ENCODE measurements at places on chromosomes 3 and 15.

DNA sequence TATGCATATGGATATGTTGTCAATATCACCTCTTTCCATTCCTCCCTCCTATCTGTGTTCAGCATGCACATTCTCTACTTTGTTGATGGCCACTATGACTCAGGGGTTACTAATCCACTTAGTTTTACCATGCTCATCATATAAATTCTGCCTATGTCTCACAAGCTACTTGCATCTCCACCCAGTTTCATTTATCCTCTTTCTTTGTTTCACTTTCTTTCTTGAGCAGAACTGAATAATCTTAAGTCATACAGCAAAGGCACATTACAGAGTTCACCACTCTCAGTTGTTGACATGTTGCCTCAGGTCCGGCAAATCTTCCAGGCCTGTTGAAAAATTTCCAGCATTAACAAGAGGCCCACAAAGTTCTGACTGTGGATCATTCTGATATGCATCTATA, 71.5 kb downstream of the SSR3 start:
- DNase-seq, result no peak

DNA sequence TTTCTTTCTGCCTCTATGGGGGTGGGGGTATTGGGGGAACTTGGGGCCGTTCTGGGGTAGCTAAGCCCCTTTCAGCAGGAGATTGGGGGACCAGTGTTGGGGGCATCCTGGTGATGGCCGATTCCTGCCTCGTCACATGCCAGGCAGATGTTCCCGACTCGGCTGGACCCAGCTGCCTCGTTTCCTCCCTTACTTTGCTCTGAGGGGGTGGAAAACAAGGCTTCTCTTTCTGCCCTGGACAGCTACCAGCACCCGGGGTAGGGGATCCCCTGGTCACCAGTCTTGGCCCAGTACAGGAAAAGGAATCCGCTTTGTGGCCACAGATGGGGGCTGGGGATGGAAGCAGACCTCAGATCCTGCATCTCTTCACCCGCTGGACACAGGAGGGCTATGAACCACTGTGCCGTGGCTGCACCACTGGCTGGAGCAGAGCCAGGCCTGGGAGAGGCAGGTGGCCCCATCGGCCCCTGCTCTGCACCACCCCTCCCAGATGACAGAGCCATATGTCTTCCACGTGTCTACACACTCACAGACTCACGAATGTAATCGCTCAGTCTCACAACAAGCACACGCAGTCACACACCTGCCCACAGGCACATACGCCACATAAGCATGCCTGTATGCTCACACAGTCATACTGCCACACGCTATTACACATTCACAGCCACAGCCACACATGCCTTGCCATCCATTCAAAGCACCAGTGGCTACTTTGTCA, 12.4 kb downstream of the SNX33 start:
- DNase-seq, result no peak

GRCh38 chr3:94561094-94561493, 498.2 kb downstream of the NSUN3 start:
- DNase-seq, result no peak

DNA sequence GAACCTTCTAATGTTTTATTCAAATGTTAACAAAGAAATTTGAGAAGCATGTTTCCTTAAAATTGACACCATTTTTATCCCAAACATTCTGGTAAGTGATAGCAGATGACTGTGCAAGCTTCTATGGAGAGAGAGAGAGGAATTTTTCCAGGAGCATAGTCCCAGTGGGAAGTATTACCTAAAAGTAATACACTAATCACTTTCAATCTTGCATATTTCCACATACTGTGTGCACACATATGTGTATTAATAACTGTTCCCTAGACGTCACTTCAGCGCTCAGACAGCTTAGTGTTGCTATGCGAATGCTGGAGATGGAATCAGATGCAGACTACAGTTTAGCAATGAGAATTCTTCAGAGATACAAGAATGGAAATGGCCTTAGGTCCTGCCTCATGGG, 424.3 kb upstream of the TPRG1 start:
- no peak for DNase-seq

GRCh38 chr3:30370681-30371271, 235.6 kb upstream of the TGFBR2 start:
- DNase-seq, result no peak

GRCh38 chr3:177742273-177742672, 545.0 kb upstream of the TBL1XR1 start:
- DNase-seq, result no peak

- no peak for DNase-seq
Measured at GRCh38 chr3:158700559-158700958, 28.1 kb upstream of the LXN start.

DNA sequence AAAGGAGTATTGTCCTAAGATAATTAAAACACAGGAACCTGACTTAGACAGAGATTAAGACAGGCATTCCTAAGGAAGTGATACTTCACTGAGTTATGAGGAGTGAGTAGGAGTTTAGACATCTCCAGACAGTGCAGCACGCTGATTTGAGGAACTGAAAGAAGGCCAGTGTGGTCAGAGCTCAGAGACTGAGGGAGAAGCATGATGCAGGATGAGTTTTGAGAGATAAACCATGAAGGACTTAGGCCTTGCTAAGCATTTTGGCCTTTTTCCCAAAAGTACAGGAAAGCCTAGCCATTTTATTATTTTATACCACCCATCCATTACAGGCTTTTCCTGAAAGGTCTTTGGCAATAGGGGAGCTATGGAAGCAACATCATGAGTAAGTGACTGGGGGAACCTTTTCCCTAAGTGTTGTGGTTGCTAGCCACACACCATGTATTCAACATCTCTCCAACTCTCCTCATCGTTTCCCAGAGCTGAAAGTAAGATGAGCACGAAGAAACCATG, 375.6 kb upstream of the TPRG1 start:
- DNase-seq, result no peak

- no peak for DNase-seq
Measured at GRCh38 chr15:32674681-32675080, 33.2 kb downstream of the SCG5 start.

GRCh38 chr3:14871456-14872200, 52.9 kb downstream of the FGD5 start:
- DNase-seq, result no peak

GRCh38 chr3:66038384-66038725, 363 bp downstream of the MAGI1 start:
- DNase-seq, result no peak

- no peak for DNase-seq
Measured at GRCh38 chr3:194961571-194961970, 275.9 kb downstream of the FAM43A start.

DNA sequence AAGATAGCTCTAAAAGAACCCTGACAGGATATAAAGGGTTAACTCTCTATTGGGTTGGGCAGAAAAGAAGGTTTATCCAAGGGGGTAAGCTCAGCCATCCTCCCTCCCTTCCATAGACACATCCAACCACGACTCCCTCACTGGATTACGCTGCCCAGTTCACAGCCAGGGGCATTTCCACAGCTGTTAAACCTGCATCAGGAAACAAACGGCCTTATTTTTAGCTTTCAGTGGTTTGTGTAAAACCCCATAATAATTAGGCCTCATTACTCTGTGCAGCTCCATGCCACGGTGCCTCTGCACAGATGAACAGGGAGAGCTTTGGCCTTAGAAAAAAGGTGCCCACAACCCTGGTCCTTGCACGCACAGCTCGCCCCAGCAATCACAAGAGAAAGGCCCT, 110.6 kb downstream of the GABRB3 start:
- DNase-seq, result no peak

DNA sequence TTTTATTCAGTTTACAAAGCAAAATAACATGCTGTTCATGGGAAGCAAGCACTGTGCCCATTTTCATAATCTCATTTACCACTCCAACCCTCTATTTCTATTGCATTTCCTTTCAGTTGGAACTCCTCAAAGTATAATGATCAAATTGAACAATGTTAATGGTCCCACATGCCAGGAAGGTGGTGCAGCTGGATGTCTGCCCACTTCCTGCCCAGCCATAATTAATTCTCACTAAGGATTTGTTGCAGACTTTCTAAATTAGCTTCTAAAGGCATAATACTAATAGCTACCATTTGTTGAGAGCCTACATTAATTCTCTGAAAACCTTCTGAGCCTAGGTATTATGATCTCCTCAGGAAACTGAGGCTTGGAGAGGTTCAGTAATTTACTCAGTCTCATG, 316.1 kb upstream of the TPM1 start:
- no peak for DNase-seq

GRCh38 chr3:17459470-17459993, 282.9 kb downstream of the TBC1D5 start:
- no peak for DNase-seq

DNA sequence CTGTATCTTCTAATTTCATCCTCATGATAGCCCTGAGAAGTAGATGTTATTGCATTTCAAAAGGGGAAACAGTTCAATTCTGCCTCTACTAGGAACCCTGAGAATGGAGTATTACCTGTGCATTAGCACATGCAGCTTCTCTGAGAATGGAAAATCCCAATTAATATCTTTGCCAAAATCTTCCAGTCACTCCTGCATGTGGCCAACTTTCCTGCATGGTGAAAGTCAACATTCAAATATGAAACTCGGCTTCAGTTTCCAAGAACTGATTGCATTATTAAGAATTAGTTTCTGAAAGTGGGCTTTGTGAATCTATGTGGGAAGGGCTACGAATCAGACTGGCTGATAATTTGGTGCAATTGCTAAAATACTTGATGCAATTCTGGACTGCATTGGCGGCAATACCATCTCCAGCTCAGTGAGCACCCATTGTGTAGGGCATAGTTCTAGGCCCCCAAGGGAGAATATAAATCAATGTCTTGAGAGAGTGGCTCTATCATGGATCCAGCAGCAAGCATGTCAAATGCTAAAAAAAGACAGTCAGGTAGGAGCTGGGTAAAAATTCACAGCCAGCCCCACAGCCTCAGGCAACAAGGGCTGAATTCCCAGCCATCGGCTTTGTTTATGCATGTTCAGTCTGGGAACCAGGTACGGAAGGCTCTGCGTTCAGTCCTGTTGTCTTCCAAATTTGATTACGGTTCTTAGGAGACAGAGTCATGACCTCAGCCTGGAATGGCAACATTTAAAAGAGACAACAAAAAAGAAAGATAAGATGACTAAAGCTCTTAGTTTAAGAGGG, 18.8 kb upstream of the BCL6 start:
- DNase-seq, result no peak

GRCh38 chr3:61381745-61382392, 130.6 kb upstream of the FHIT start:
- DNase-seq, result no peak

DNA sequence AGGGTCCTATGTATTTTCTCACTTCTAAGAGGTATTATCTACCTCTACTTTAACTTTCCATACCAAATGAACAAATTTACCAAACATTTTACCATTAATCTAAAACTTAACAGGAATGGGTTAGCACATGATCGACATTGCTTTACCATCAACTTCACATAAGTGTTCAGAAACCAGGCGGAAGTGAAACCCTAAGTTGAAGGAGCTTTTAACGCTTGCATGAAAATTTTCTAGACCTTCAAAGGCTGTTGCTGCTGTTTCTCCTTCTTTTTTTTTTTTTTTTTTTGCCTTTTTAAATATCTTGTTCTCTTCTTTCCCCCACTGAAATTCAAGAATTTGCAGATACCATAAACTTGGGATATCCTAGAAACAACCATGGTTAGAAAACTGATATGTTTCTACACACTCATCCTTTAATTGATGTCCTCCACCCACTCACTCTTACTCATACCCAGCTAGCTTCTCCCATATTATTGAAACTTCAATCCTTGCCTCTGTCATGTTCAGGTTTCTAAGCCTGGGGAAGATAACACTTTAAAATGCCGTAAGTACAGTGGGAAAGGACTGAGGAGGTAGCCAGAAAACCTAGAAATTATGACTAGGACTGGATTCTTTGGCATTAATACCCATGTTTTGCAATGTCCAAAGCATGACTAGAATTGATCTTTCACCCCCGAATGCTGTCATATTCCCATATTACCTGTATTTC, 24.7 kb downstream of the MYO5A start:
- DNase-seq, result no peak

GRCh38 chr3:43034200-43034599, 55.1 kb downstream of the GASK1A start:
- DNase-seq, result no peak

- no peak for DNase-seq
Measured at GRCh38 chr3:101941318-101942040, 92.2 kb downstream of the NFKBIZ start.

- no peak for DNase-seq
Measured at GRCh38 chr3:194871143-194871863, 185.6 kb downstream of the FAM43A start.

DNA sequence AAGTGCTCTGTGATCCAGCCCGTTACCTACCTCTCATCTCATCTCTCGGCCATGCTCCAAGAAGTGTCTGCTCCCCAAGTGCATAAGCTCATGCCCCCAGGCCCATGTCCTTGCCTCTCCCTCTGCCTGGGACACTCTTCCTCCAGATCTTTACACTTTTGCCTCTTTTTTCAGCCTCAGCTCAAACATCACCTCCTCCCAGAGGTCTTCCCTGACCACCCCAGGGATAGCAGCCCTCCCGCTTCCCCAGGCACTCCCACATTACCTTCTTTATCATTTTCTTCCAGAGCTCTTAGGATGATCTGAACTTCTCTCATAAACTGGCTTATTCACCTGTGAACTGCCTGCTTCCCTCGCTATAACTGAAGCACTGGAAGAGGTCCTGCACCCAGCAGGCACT, 2.7 kb upstream of the FURIN start:
- DNase-seq, result no peak

DNA sequence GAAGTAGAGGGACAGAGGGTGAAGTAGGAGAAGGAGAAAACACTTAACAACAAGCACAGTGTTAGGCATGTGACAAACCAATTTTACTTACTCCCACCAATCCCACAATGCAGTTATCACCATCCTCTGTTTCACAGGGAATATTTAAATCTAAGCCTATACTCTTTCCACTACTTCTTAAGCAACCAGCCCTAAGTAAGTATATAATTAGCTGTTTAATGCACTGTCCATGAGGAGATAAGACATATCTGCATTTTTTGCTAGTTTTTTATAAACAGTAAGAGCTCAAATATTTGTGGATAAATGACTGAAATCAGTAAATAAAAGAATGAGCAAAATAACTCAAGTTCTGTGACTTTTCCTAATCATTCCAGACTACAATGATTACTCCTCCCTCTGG, 62.7 kb downstream of the GSK3B start:
- DNase-seq, result no peak

GRCh38 chr3:110550511-110550910, 521.1 kb upstream of the NECTIN3 start:
- DNase-seq, result no peak

DNA sequence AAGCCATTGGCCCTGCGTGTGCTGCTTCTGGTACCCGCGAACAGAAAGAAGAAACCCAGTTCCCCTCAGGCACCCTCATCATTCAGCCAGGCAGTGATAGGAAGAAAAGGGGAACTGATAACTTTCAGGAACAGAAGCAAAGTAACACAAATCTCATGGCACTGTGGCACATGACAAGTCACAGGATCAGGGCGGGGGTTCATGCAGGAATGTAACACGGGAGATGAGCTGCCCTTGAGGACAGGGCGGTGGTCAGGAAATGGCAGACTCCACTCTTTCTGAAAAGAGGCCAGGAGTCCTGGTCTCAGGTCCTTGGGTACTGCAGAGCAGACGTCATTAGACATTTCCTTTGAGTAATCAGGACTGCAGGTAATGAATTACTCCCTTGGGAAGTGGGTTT, 95.5 kb downstream of the CCNL1 start:
- DNase-seq, result no peak
